SW 1271 (cell line): ENCODE measurements at places on chromosomes 16 and 17.

GRCh38 chr17:67842648-67843047 is 17.3 kb downstream of the BPTF start:
- no peak for DNase-seq

DNA sequence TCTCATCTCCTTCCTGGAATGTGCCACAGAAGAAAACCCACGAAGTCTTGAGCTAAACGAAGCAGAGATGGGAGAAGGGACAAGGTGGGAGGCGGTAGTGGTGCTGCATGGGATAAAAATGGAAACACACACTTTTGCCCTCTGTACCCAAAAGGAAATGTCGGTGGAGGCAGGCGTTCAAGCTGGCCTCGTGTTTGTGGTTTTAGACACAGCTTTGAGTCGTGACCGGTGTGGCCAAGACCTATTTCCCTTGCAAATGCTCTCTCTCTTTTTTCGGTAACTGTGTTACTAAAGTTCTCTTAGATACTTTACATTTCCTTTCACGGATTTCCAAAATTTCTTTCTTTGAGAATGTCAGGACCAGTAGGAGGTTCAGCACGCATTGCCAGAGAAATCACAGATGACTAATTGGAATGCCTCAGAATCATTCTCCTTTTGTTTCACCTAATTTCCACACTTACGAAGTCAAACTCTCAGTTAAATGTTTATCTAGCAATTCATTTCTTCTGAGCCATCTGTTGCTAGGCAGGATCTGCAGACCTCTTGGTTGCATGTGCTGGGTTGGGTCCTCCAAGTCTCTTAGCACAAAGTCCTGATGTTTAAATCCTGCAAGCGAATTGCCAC is 412.3 kb downstream of the MAF start:
- no peak for DNase-seq

- peak; percentile 83 for DNase-seq
These were observed at the start of gene CTCF for GRCh38 chr16:67562526-67562917. CTCF (plus strand) TSS chr16:67562526; CDS start chr16:67610833, 48,307 bp downstream.

DNA sequence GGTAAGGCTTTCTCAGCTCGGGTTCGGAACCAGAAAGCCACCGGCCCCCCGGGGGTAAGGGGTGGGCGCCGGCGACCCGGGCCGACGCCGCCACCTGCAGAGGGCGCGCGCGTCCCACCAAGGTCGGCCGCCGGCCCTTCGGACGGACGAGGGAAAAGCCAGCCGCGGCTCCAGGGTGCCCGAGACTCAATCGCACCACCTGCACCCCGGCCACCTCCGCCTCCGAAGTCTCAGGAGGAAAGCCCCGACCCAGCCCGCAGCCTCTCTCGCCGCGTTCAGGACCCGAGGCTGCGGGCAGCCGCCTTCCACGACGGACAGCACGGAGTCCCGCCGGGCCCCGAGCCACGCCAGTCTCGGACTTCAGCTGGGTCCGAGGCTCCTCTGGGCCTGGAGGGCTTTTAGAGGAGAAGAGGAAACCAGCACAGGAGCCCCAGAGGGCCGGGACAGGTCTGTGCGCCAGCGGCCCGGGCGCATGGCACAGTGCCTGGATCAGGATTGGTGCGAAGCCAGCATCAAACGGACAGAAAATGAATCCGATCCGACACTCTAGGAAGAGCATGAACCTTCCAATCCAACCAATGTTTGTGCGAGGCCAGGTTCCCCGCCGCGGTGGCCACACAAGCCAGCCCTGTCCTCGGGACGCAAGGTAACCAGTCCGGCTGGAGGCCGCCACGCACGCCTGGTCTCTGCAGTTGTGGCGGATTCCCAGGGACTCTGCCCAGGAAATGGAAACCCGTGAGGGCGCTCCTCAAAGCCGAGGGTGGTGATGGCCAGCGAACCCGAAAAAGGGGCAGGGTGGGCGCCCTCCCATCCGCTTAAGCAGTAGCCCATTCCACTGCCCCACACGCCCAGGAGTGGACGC is 6.7 kb downstream of the CBX8 start:
- peak; percentile 13 for DNase-seq
